ENCODE measurements at places on chromosomes 7 and 10. TPM values are rescaled to one million over a fixed set of nuclear protein-coding genes. Genes with fewer than 3 reads are reported as not detected.

GRCh38 chr7:47300472-47301104 is 281.3 kb downstream of the TNS3 start:
- peak; percentile 55 for DNase-seq
- H3K27me3 ChIP-seq: no peaks in the 10 kb centered on the region
- H3K4me3 ChIP-seq: no peak overlapping the region
- peaks cover 64% of the 10 kb centered on the region for H3K36me3 ChIP-seq

GRCh38 chr10:103555712-103556111 is 62.2 kb downstream of the NEURL1 start:
- H3K27me3 ChIP-seq: no peaks in the 10 kb centered on the region
- DNase-seq: no peak
- H3K27ac ChIP-seq: no peak overlapping the region
- no peaks in the 10 kb centered on the region for H3K36me3 ChIP-seq
- no peaks in the 10 kb centered on the region for H3K4me1 ChIP-seq

DNA sequence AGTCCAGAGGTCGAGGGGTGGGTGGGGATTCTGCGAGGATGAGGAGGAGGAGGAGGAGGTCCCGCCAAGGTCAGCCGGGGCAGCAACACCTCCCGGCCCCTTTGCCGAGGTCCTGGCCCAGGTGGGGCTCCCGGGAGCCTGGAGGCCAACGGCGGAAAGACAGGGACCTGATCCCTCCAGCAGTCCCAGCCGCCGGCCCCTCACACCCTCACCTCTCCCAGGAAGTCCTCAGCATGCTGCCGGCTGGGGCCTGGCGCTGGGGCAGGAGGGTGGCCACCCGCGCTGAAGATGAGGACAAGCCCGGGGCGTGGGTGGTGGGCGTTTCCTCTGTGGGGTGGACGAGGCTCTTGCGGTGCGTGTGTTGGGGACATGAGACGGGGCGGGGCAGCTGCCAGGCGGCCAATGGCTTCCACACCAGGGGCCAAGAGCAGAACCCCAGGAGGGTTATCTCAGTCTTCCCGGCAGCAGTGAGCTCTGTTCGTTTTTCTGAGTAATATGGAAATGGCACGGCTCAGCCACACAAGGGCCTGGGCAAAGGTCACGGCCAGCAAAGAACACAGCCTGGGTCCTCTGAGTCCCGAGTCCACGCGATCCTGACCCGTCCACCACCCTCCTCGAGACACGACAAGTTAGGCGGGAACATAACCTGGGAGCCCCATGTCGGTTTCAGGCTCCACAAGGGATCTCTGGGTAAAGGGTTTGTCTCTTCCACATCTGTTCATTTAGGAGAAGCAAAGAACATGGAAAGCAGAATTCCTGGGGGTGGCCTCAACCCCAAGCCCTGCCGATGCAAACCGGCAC is 82.9 kb upstream of the PDGFA start:
- H3K27me3 ChIP-seq: no peaks in the 10 kb centered on the region
- no peak for DNase-seq
- no peaks in the 10 kb centered on the region for H3K36me3 ChIP-seq
- H3K27ac ChIP-seq: peak overlapping the region; percentile 84
- no peak overlapping the region for H3K4me3 ChIP-seq

GRCh38 chr7:37853468-37853867 is 5.1 kb downstream of the NME8 start:
- H3K27me3 ChIP-seq: no peaks in the 10 kb centered on the region
- H3K36me3 ChIP-seq: no peaks in the 10 kb centered on the region
- no peak overlapping the region for H3K4me3 ChIP-seq
- no peak overlapping the region for H3K27ac ChIP-seq
- no peaks in the 10 kb centered on the region for H3K4me1 ChIP-seq

DNA sequence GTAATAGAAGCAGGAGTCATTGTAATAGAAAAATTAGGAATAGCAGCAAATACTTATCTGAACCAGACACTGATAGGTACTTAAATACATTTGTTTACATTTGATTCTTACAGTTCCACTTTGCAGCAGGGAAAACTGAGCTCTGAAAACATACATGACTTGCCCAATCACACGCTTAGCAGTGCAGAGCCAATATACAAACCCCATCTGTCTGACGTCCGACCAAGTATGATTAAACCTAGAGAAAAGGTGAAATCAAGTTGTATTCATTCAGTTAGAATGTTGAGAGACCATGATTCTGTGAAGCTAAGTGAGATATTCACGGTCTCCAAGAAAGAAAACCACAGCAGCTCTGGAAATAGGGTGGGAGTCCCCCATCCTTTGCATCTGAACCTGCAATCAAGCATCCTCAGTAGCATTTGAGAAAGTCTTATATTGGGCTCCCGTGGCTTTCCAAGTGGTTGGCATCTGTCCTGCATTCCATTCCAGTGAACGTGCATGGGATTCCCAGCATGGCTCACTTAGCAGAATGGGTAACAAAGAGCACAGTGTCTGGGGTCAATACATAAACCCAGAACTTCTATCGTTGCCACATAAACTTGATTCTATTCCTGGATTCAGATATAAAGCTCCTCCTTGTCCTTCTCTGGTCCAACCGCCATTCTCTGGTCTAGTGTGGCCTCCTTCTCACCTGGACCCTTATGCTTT is 148.7 kb upstream of the RSU1 start:
- no peaks in the 10 kb centered on the region for H3K36me3 ChIP-seq
- H3K4me3 ChIP-seq: no peak overlapping the region
- no peaks in the 10 kb centered on the region for H3K27me3 ChIP-seq
- DNase-seq: peak; percentile 70

DNA sequence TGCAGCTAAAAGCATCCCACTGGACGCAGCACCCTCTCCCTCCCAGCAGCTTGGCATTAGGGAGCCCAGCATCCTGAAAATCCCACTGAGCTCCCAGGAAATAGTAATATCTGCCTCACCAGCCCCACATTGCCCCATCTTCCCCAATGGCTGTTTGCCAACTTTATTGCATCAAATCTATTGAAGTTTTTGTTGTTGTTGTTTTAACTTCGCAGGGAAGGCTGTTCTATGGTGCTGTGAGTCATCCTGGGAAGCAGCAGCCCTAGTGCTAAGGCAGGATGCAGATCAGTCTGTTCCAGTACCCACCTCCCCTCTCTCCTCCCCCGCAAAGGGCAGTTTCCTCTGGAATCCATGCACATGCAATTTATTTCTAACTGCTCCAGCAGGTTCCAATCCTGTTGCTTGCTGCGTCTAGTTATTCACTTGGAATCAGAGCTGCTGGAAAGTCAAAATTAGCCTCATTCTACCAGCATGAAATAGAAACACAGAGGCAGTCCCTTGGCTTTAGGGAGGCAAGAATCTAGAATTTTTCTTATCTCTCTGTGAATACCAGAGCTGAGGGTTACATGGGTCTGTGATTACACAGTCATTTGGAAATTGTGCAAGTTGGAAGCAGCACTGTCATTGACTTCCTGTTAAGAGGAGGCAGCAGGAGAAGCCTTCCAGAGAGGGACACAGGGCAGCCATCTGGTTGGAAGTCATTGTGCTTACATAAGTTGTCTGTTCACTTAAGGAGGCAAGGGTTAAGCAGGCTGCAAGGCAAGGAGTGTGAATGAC is 115.9 kb upstream of the CACUL1 start:
- H3K27ac ChIP-seq: peak overlapping the region; percentile 18
- H3K27me3 ChIP-seq: no peaks in the 10 kb centered on the region
- H3K36me3 ChIP-seq: no peaks in the 10 kb centered on the region
- no peaks in the 10 kb centered on the region for H3K4me1 ChIP-seq
- peak; percentile 66 for DNase-seq

DNA sequence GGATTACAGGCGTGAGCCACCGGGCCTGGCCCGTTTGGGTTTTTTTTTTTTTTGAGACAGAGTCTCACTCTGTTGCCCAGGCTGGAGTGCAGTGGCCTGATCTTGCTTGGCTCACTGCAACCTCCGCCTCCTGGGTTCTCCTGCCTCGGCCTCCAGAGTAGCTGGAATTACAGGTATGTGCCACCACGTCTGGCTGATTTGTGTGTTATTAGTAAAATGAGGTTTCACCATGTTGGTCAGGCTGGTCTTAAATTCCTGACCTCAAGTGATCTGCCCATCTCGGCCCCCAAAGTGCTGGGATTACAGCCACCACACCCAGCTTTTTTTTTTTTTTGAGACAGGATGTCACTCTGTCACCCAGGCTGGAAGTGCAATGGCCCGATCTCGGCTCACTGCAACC is 5.9 kb upstream of the BAIAP2L1 start:
- no peak for DNase-seq
- no peaks in the 10 kb centered on the region for H3K27me3 ChIP-seq
- no peak overlapping the region for H3K4me3 ChIP-seq
- H3K4me1 ChIP-seq: no peaks in the 10 kb centered on the region

GRCh38 chr7:2809903-2810625 is 34.0 kb downstream of the GNA12 start:
- H3K4me1 ChIP-seq: peaks cover 71% of the 10 kb centered on the region
- no peaks in the 10 kb centered on the region for H3K36me3 ChIP-seq
- no peak overlapping the region for H3K4me3 ChIP-seq
- peak overlapping the region; percentile 68 for H3K27ac ChIP-seq

DNA sequence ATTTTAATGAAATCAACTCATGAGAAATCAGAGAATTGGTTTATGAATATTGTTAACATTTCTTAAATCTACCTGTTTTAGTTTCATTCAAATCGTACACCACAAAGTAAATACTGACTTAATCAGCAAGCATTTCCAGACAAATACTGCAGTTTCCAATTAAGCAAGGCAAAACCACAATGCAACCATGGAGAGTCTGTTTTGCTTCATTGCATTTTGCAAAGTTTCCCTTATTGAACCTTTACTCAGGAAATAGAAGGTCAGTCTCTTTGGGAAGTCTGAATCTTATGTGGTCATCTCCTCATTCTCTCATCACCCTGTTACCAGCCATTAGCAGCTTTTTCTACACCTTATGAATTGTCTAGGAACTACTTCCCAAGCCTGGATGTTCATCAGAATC is 400.5 kb downstream of the IPMK start:
- H3K36me3 ChIP-seq: no peaks in the 10 kb centered on the region
- H3K27ac ChIP-seq: no peak overlapping the region
- H3K4me1 ChIP-seq: no peaks in the 10 kb centered on the region
- no peaks in the 10 kb centered on the region for H3K27me3 ChIP-seq
- H3K4me3 ChIP-seq: no peak overlapping the region
- DNase-seq: no peak

- DNase-seq: no peak
- H3K36me3 ChIP-seq: no peaks in the 10 kb centered on the region
- H3K4me3 ChIP-seq: no peak overlapping the region
- H3K27ac ChIP-seq: no peak overlapping the region
- peaks cover 5% of the 10 kb centered on the region for H3K27me3 ChIP-seq
- no peaks in the 10 kb centered on the region for H3K4me1 ChIP-seq
Observed at GRCh38 chr7:19119870-19120486, 2.5 kb upstream of the TWIST1 start.

DNA sequence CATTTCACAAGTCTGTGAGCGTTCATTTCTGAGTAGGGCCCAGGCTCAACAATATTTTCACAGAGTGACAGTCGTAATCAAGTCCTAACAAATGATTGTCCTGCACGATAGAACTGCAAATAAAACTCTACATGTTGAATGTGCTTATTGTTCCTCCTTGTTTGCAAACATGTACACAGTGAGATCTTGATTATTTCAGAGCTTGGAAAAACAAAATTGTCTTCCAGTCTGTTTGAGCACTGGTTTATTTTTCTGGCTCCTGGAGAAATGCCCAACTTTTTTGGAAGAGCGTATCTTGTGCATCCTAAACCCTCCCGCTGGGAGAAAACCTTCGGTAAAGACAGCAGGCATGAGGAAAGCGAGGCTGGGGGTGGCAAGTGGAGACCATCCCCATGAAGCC is 91.1 kb downstream of the TEX36 start:
- no peak for DNase-seq
- no peaks in the 10 kb centered on the region for H3K36me3 ChIP-seq
- H3K4me3 ChIP-seq: no peak overlapping the region
- no peak overlapping the region for H3K27ac ChIP-seq
- no peaks in the 10 kb centered on the region for H3K4me1 ChIP-seq

DNA sequence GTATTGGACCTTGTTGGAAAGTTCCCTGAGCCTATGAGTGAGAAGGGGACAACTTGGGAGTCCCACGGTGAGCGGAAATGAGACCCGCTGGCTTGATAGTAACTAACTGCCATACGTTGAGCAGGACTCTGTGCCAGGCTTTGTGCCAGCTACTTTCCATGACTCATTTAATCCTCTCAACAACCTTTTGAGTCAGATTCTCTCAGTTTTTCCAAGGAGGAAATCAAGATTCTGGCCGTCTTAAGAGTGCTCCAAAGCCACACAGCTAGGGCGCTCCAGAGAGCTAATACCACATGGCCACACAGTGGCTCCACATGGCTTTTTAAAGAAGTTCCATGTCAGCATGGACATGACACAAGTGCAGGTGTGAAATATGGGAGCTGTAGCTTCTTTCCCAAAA is 55.7 kb downstream of the NOD1 start:
- no peaks in the 10 kb centered on the region for H3K4me1 ChIP-seq
- H3K36me3 ChIP-seq: peaks cover 36% of the 10 kb centered on the region
- no peak overlapping the region for H3K27ac ChIP-seq
- DNase-seq: no peak
- H3K4me3 ChIP-seq: no peak overlapping the region
- no peaks in the 10 kb centered on the region for H3K27me3 ChIP-seq

DNA sequence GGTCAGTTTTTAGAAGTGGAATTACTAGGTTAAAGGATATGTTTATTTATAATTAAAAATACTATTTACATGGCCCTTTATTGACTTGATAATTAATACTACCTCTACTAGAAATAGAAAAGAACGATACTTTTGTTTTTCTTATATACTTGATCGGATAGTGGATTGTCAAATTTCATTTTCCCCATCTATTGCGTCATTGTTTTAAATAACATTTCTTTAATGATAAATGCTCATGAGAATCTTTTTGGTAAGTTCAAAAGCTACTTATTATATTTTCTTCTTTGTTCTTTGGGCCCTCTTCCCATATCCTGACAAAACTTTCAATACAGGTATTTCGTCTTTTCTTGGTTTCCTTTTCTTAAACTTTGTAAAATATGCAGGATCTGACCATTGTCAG is 392.4 kb downstream of the PHF14 start:
- no peaks in the 10 kb centered on the region for H3K4me1 ChIP-seq
- no peak overlapping the region for H3K4me3 ChIP-seq
- H3K27ac ChIP-seq: no peak overlapping the region
- no peaks in the 10 kb centered on the region for H3K27me3 ChIP-seq
- H3K36me3 ChIP-seq: no peaks in the 10 kb centered on the region

Gene MEIG1
- total RNA-seq: not detected
